ENCODE measurements at places on chromosomes 4 and X.
A peak's percentile ranks its signal among the peaks of the same experiment; 100 is the strongest.

DNA sequence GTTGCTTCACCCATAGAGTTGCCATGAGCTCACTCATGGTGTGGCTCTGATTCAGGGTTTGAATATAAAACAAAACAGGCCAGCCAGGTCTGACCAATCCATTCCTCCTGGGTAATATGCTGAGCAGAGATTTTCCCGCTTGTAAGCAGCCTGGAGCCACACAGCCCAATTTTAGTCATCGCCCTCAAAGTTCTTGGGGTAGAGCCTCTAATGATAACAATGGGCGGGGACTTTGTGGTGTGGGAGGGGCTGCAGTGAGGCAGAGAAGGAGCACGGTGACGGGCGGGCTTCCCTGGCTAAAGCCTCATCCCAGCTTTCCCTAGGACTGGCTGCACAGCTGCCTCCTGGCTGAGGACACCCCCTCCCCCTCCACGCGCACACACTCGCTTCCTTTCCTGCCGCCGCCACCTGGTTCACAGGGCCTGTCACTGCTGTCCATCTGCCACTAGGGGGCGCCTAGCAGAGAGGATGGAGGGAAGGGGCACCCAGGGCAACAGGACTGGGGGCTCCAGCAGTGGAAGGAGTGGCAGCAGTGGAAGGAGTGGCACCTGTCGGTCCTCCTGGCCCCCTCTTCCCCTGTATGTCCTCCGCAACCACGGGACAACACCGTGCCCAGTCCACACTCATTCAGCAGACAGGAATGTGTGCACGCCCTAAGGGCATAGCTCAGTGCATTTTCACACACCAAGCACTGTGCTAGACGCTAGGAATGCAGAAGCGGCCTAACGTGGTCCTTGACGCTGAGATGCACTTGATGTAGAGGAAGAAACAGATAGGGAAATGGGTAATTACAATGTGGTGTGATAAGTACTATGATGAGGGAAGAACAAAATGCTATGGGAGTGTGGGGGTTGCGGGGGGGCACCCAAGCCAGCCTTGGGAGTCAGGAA, 26.8 kb downstream of the PRPS1 start:
- no peak overlapping the region for H3K4me3 ChIP-seq
- peak overlapping the region; percentile 42 for H3K27ac ChIP-seq
- H3K4me1 ChIP-seq = no peaks in the 10 kb centered on the region
- no peaks in the 10 kb centered on the region for H3K36me3 ChIP-seq
- DNase-seq = no peak
- H3K27me3 ChIP-seq = no peaks in the 10 kb centered on the region

GRCh38 chr4:168336837-168337549, 18.4 kb upstream of the DDX60 start:
- H3K27ac ChIP-seq = no peak overlapping the region
- no peaks in the 10 kb centered on the region for H3K36me3 ChIP-seq
- no peaks in the 10 kb centered on the region for H3K27me3 ChIP-seq
- no peaks in the 10 kb centered on the region for H3K4me1 ChIP-seq
- DNase-seq = no peak
- H3K4me3 ChIP-seq = no peak overlapping the region

DNA sequence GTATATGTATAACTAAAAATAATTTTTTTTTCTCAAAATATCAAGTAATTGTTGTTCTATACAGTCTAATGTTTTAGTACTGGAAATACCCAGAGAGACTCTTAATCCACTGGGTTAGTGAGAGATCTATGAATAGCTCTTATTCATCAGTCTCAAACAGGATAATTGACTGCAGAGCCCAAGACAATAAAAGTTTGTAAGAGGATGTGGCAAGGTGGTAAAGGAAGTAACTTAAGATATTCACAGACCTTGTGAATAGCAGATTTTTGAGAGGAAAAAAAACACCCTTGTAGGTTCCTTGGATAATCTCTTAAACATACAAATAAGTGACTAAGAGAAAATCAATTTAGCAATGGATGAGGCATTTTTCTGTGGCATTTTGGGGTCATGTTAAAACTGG, 210.9 kb upstream of the FAM241A start:
- DNase-seq = no peak
- H3K27ac ChIP-seq = no peak overlapping the region
- H3K4me1 ChIP-seq = no peaks in the 10 kb centered on the region
- H3K27me3 ChIP-seq = no peaks in the 10 kb centered on the region

DNA sequence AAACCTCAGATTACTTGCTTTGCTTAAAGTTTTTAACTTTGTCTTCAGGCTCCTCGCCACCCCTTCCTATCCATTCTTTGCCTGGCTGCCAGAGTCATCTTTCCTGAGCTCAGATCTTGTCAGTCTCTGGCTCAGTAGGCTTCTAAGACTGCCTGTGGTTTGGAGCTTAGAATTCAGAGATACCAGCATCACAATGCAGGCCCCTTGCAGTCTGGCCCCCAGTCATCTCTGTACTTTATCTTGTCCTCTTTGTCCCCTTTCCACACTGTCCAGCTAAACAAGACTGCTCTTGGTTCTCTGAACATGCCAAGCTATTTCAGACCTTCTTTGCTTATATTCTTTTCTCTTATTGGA, 3.0 kb downstream of the KIAA0232 start:
- H3K27me3 ChIP-seq = no peaks in the 10 kb centered on the region
- H3K4me3 ChIP-seq = no peak overlapping the region
- H3K4me1 ChIP-seq = peaks cover 52% of the 10 kb centered on the region
- H3K36me3 ChIP-seq = no peaks in the 10 kb centered on the region
- DNase-seq = no peak

DNA sequence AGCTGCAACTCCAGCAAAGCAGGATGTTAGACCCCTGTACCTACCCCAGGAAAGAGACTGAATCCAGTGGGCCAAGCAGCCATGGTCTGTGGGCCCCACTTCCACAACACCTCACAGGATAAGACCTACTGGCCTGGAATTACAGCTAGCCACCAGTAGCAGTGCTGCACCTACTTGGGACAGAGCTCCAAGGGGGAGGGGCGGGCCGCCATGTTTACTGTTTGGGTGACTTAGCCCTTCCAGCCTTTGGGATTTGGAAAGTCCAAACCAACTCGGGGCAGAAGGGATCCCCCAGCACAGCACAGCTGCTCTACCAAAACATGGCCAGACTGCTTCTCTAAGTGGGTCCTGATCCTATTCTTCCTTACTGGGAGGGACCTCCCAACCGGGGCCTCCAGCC, 9.1 kb upstream of the TMSB15B start:
- H3K27ac ChIP-seq = no peak overlapping the region
- H3K4me3 ChIP-seq = no peak overlapping the region
- H3K36me3 ChIP-seq = no peaks in the 10 kb centered on the region
- no peaks in the 10 kb centered on the region for H3K27me3 ChIP-seq
- peak; percentile 83 for DNase-seq
- H3K4me1 ChIP-seq = no peaks in the 10 kb centered on the region

DNA sequence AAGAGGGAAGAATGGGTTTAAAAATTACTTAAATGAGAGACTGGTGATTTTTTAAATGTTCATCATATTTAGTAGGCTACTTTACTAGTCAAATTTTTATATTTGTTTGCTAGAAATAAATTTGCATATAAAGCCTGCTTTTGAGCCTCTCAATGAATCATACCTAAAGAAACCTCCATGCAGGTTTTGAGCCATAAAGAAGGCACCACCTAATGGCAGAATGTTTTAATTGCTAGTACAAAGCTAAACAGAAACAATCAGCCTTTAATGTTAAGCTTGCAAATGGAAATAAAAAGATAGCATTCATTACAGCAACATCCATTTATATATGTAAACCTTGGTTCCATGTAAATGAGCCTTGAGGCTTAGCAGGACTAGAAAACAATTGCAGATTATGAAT, 989.7 kb downstream of the CCSER1 start:
- H3K4me3 ChIP-seq = no peak overlapping the region
- H3K36me3 ChIP-seq = no peaks in the 10 kb centered on the region
- no peak for DNase-seq
- no peaks in the 10 kb centered on the region for H3K4me1 ChIP-seq
- H3K27ac ChIP-seq = no peak overlapping the region

- no peaks in the 10 kb centered on the region for H3K36me3 ChIP-seq
- no peak for DNase-seq
These were observed 52.3 kb downstream of the CPEB2 start for GRCh38 chr4:15054541-15054940.

- H3K4me1 ChIP-seq = peaks cover 4% of the 10 kb centered on the region
- no peaks in the 10 kb centered on the region for H3K27me3 ChIP-seq
- H3K27ac ChIP-seq = peak within 1 kb of the TSS; percentile 94
- peak within 1 kb of the TSS; percentile 63 for H3K4me3 ChIP-seq
- no peak for DNase-seq
These were observed at the start of gene GUCY1A1 for GRCh38 chr4:155666344-155667221. GUCY1A1 (plus strand) TSS chr4:155666848; CDS start chr4:155696868, 30,020 bp downstream.

DNA sequence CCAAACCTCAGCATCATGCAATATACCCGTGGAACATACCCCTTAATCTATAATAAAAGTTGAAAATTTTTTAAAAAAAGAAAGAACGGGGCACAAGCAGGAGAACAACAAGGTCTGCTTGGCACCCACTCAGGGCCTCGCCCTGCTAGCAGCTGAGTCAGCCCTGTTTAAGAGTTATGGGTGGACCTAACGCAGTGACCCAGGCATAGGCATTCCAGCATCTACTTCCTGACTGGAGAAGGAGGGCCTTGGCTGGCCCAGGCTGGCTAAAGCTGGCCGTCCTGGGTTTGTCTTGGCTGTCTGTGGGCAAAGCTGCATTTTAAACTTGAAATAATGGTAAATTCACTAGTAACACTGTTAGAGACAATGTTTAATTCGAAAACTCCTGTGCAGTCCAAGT, 236.7 kb upstream of the PGRMC2 start:
- DNase-seq = no peak
